T-cell (primary cell): ENCODE measurements at places on chromosomes 1 and 21.

DNA sequence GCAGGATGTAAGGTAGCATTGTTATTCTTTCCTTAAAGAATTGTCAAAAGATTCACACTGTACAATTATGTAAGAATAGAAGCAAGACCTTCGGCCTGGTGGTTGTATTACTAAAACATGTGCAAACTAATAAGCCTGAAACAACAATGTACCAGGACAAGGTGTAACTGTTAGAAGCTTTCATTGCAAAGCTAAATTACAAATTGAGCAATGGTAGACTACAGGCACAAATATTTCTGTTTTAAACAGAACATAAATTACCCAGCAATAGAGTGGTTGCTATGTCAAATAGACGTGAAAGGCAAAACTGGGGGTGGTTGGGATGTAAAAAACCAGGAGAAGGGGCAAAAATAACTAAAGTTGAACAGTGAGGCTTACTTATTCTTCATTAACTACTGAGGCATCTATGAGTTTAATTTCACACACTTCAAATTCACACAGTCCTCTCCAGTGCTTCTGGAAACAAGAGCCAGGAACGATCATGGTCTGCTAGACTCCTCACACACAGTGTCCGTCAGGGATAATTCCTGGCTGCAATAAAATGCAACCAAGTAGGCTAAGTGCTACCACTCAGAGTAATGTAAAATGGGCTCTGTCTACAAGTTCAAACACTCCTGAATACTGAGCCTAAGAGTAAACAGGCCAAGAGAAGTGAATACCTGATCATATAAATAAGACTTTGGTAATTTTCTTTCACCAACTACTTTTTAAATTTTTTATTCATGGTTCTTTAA, 39.3 kb upstream of the C1orf198 start:
- H3K36me3 ChIP-seq = peaks cover 76% of the 10 kb centered on the region
- DNase-seq = no peak
- H3K4me1 ChIP-seq = no peaks in the 10 kb centered on the region
- no peak overlapping the region for H3K4me3 ChIP-seq
- H3K27me3 ChIP-seq = no peaks in the 10 kb centered on the region
- H3K27ac ChIP-seq = no peak overlapping the region

GRCh38 chr1:210677533-210677932, 348.8 kb downstream of the HHAT start:
- H3K36me3 ChIP-seq = no peaks in the 10 kb centered on the region
- DNase-seq = no peak
- no peak overlapping the region for H3K4me3 ChIP-seq
- no peaks in the 10 kb centered on the region for H3K4me1 ChIP-seq
- no peak overlapping the region for H3K27ac ChIP-seq

GRCh38 chr1:119366424-119366823, 2.2 kb upstream of the HAO2 start:
- no peak overlapping the region for H3K4me3 ChIP-seq
- H3K27ac ChIP-seq = no peak overlapping the region
- peaks cover 3% of the 10 kb centered on the region for H3K27me3 ChIP-seq

GRCh38 chr1:47951026-47951425, 46.2 kb downstream of the TRABD2B start:
- no peak for DNase-seq
- H3K27me3 ChIP-seq = peaks cover 28% of the 10 kb centered on the region
- no peaks in the 10 kb centered on the region for H3K36me3 ChIP-seq
- H3K27ac ChIP-seq = no peak overlapping the region
- H3K4me1 ChIP-seq = no peaks in the 10 kb centered on the region

GRCh38 chr1:208848854-208849253, 604.7 kb upstream of the PLXNA2 start:
- no peaks in the 10 kb centered on the region for H3K4me1 ChIP-seq
- no peaks in the 10 kb centered on the region for H3K27me3 ChIP-seq
- DNase-seq = no peak
- H3K36me3 ChIP-seq = no peaks in the 10 kb centered on the region
- no peak overlapping the region for H3K4me3 ChIP-seq

DNA sequence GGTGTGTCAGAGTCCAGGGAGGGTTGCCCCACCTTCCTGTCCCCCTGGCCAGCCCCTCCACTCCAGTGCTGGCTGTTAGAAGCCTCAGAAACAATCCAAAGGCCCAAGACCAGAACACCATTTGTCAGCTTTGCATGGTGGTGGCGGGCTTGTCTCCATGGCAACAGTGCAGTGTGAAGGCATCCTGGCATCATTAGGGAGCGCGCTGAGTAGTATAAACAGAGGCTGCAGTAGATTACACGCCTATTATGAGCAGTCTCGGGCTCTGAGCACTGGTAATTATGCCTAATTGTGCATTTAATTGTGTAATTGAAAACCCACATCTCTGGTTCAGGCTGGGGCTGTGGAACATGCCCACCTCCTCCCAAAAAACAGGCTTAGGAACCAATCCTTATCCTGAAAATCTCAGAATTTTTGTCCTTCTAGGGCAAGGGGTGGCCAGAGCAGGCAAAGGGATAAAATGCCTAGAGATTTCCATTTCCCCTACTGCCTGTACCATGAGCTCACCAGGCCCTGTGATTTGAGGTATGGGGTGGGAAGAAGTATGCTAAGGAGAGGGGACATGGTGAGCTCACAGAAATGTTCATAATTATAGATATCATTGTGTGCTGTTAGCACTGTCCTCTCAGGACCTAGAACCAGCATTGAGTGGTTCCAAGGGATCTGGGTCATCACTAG, 11.7 kb downstream of the NKAIN1 start:
- peaks cover 10% of the 10 kb centered on the region for H3K27me3 ChIP-seq
- DNase-seq = no peak
- no peaks in the 10 kb centered on the region for H3K36me3 ChIP-seq
- no peak overlapping the region for H3K4me3 ChIP-seq
- no peaks in the 10 kb centered on the region for H3K4me1 ChIP-seq
- H3K27ac ChIP-seq = no peak overlapping the region

DNA sequence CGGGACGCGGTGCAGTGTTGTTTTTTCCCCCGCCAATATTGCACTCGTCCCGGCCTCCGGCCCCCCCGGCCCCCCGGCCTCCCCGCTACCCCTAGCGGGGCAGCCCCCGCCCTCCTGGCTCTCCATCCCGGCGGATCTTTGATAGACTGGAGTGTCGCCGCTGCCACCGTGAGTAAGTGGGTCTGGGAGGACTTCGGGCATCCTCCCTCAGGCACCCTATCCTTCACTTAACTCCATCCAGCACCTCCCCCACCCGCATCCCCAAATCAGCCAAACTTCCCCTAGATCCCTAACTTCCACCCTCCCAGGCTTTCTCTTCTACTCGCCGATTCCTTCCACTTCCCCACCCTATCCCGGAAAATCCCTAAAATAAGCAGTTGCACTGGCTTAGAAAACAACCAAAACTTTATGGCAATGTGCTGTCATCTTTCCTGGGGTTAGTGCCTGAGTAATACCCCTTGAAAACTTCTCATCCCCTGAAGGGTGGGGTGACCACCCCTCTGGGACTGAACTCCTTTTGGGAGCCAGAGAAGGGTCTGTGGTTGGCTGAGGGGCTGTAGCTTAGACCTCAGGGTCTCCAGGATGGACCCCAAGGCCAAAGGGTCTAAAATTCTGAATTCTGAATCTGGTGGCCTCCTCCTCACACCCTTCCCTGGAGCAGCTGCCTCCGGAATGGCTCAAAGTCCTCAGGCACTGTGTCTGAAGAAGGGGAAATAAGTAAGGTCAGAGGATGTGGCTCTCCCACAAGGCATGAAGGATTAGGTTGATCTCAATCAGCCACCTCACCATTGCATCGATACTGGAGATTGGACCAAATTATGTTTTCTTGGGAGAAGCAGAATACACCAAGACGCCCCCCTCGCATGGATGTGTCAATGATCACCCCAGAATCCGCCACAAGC, 12.2 kb downstream of the THBS3 start:
- H3K4me1 ChIP-seq = peaks cover 8% of the 10 kb centered on the region
- no peak overlapping the region for H3K4me3 ChIP-seq
- peak; percentile 26 for DNase-seq
- H3K36me3 ChIP-seq = peaks cover 2% of the 10 kb centered on the region
- H3K27ac ChIP-seq = no peak overlapping the region
